ENCODE measurements at places on chromosomes 5 and 9.

GRCh38 chr9:5557606-5558587 is 47.6 kb downstream of the PDCD1LG2 start:
- peak; percentile 76 for DNase-seq

GRCh38 chr9:93622691-93623090 is 46.3 kb downstream of the PHF2 start:
- DNase-seq = no peak

DNA sequence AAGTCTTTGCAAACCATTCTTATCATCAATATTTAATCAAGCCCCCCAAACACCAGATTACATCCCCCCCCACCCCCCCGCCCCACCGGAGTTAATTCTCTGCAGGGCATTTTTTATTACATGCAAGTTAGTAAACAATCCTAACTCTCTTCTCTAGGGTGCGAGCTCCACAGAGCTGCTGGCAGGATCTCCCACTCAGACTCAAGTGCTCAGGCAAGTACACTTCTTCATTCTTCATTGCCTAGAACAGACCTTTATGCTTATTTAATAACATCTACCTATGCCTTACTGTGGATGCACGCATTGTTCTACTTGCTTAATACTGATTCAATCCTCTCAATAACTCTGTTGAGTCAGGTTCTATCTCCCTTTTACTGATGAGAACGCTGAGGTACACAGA is 9.9 kb downstream of the SAXO1 start:
- DNase-seq = no peak

DNA sequence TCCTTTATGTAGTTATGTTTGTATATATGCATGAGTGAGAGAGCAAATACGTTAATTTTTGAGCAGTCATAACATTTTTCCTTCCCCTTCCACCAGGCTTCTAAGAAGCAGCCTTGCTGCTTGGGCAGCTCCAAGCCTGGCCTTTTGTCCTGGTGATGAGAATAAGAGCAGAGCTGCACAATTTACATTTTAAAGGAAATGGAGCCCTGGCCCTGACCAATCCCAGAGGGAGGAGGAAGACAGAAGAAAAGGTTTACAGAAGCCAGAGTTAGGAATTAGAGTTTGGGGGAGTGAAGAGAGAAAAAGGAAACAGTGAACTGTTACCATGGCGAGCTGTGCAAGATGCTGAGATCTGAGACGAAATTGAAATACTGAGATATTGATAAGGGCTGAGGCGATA is 25.3 kb upstream of the EFNA5 start:
- no peak for DNase-seq

DNA sequence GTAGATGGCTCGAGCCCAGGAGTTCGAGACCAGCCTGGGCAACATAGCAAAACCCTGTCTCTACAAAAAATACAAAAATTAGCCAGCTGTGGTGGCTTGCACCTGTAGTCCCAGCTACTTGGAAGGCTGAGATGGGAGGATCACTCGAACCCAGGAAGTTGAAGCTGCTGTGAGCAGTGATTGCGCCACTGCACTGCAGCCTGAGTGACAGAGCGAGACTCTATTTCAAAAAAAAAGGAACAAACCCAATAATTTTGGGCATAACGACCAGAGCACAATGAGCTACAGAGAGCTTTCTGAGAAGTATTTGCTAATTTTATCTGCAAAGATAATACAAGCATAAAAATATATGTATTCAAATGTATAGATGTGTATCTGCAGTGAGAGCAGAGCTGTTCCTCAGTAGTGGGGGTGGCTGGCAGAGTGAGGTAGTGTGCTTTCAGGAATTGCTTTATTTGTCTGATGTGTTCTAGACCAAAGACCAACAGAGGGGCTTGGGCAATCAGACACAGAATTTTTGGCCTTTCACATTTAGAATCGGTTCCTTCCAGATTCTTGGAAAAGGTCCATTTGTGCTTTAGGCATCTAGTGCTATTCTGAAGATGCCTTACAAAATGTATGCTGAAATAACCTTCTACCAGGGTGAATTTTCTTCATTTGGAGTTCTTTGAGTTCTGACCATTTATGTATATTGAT is 5.2 kb downstream of the DOCK8 start:
- no peak for DNase-seq

DNA sequence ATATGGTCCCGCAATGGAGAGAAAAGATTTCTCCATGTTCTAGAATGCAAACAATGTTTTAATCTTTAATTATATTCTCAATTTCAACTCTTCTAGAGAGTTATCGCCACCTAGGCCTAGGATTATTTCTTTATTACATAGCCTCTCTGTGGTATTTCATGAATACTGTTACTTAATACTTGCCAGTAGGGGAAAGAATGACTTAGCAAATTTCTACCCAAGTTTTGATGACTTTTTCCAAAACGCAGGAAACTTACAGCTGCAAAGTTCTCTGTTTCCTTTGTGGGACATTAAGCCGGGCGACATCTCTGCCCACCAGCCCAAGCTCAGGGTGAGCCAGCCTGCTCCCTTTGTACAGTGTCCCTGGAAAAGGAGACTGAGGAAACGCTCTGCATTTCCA is 73.8 kb downstream of the MED27 start:
- DNase-seq = no peak
